ENCODE measurements at places on chromosomes 2 and 18.

DNA sequence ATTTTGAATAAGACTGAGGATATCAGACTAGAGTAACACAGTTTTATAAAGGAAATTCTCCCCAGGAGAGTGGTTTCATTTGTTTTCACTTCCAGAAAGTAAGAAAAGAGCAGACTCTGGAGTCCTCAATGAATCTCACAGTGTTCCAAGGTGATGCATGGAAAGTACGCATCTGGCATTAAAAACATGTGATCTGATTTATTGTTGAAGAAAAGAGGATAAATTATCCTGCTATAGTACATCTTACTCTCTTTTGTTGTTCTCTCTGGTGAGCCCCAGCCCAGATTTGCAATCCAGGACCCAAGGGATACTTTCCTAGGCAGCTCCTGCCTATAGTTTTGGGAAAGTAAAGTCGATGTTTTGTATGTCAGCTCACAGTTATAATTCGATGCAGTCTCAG lies 285.9 kb downstream of the CTNNA2 start:
- DNase-seq = no peak

- DNase-seq = no peak
Observed at GRCh38 chr2:4246364-4247131, 543.2 kb downstream of the DCDC2C start.

DNA sequence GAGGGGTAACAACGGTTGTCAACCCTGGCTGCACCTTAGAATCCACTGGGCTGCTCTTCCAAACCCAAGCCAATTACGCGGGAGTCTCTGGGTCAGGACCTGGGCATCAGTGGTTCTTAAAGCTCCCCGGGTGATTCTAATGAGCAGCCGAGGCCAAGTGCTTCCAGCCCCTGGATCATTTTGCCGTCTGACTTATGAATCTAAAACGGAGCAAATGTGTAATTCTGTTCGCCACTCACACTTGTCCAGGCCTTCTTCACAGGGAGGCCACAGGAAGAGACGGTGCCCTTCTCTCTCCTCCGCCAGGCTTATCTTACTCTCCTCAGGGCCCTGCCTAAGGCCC lies 78.5 kb downstream of the MCFD2 start:
- no peak for DNase-seq

GRCh38 chr2:203341741-203342310 lies 13.6 kb downstream of the ABI2 start:
- no peak for DNase-seq

DNA sequence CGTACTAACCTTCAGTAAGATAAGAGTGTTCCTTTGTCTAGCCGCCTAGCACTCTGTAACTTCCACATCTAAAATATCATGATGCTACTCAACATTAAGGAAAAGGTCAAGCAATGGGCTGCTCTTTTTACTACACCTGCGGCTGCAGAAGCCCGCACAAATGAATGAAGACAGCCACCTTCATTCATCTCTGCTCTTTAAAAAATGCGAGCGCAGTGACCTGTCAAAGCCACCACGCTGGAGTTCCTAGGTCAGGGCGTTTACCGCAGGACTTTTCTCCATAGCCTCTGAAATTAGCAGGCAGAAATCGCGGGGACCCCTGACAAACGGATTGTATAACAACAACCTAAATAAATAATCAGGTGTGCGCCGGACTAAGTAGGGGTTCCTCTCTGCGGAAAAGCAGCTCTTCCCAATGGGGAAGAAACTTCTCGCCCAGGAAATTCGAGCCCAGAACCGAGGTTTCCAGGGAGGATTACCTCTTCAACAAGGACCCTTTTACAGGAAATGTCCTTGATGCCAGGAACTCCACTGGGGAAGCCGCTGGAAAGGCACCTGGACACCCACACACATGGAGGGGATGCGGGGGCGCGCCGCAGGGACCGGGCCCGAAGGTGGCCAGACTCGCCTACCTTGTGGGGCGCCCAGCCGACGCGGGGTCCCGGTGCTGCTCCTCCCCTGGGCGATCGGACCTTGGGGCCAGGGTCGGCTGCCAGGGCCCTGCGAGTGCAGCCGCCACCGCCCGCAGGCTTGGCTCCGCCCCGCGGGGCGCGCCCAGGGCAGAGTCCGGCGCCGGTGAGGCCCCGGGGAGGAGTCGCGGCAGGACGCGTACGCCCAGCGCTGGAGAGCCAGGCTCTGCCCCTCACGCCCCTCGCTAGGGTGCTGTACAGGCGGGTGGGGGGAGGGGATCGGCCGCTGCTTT lies at the start of gene CCDC68:
Gene CCDC68 (minus strand): TSS at position 758 of the 922 bp plus-strand sequence. CDS start 16,670 bp downstream, outside the sequence.
- DNase-seq = no peak

DNA sequence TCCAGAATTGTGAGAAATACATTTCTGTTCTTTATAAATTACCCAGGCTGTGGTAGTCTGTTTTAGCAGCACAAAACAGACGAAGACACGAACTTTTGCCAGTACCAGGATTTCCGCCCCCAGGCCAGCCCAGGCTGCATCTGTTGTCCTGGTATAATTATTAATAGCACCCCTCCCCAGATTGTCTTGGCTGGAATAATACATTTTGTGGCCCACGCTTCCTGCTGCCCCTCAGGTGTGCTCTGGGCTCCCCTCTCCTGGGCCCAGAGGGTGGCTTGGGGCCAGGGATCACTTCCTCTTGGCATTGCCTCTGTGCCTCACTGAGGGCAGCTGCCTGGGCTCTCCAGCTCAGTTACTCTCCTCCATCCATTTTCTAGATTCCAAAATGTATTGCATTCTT lies 102.1 kb upstream of the HS6ST1 start:
- peak; percentile 40 for DNase-seq

DNA sequence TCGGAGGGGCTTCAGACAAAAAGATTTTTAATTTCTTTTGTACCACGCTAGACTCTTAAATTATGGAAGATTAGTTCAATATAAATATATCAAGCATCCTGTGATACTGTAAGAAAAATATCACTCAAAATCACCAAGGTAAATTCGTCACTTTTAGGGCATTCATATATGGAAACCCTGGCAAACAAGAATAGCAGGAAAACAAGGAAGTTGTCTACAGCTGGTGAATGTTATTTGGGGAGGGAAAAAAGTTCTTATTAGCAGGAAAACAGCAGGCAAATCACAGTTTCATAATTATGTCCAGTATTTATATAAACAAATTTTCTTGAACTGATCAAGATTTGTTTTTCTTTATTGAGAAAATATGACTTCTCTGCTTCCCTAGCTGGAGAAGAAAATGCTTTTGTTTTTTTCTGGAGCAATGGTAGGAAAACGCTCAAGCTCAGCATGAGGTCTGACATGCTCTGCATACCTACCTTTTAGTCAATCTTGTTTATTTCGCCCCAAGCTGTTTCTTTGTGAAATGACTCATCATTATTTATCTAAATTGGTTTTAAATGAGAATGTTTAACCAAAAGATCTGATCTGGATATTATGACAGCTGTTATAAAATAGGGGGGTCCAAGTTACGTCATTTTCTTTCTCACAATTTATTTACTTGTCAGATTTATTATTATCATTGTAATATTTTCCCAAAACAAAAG lies 14.7 kb downstream of the LINC00305 start:
- DNase-seq = no peak

- DNase-seq = peak; percentile 71
Observed at GRCh38 chr2:130798472-130799218, 38.1 kb upstream of the ARHGEF4 start.

GRCh38 chr2:110116033-110116710 lies 550 bp upstream of the MALL start:
- DNase-seq = no peak

- DNase-seq = no peak
Observed at GRCh38 chr2:231494669-231495068, 30.4 kb upstream of the NCL start.

GRCh38 chr18:44343570-44343969 lies 337.1 kb upstream of the SETBP1 start:
- DNase-seq = no peak

GRCh38 chr2:103435010-103435409 lies 673.2 kb downstream of the TMEM182 start:
- no peak for DNase-seq

DNA sequence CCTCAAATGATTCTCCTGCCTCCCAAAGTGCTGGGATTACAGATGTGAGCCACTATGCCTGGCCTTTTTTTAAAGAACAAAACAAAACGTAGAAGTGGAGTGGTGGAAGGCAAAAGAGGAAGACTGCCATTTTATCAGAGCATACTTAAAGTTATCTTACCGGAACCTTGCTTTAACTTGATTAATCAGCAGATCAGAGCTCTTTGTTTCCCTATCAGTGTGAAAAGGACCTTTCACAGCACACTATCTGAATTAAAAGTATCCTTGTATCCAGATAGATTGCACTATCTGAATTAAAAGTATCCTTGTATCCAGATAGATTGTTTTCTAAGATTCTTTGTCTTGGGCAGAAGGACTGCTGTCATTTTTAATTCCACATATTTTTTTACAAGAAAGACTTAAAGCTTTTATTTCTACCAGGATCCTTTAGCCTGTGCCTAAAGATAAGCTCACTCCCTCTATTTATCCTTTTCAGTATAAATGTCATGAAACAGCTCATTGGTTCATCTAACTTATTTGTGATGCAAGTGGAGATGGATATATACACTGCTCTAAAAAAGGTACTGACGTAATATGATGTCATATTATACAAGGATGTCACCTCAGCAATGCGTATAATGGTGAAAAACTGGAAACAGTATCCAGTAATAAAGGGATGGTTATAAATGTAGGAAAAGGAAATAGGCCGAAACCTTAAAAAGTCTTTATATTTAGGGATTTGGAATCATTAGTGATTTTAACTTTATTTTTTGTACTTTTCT lies 17.8 kb downstream of the GMCL1 start:
- DNase-seq = no peak

GRCh38 chr2:7167801-7168411 lies 250.7 kb downstream of the RNF144A start:
- no peak for DNase-seq

- DNase-seq = no peak
Observed at GRCh38 chr2:45812011-45812500, 160.6 kb downstream of the PRKCE start.

- no peak for DNase-seq
Observed at GRCh38 chr2:45191976-45192375, 182.7 kb upstream of the SIX2 start.

DNA sequence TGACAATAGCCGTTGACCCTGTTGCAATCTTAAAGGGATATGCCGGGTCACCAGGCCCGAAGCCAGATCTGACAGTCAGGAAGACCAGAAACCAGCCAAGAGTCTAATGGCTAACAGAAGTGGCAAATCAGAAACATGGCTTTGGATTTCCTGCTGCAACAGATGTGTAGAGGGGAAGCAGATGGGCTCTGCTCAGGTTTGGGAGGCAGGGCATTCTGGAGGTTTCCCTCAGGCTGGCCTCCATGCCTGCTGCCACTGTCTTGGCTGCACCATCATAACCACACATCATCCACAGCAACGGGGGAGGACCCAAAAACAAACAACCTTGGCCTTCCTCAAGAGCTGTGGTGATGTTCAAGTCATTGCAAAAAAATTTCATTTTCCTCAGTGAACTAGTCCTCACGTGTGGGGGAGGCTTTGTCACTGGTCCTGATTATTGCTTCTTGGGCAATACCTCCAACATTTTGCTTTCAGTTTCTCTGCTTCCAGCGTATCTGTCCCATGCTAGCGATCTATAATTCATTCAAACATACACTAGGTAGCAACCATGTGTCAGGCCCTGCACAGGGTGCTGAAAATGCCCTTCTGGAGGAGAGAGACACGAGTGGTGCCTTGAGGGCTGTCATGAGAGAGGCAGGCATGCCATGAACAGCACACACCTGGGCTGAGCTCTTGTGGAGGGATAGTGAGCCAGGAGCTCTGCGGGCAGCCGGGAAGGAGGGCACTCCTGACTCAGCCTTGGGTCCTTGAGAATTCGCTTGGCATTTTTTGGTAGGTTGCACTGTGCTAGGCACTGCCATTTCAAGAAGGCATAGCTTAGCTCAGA lies 48.2 kb upstream of the LGALSL start:
- DNase-seq = no peak

GRCh38 chr2:65749545-65749944 lies 317.1 kb upstream of the SPRED2 start:
- DNase-seq = no peak

- no peak for DNase-seq
Observed at GRCh38 chr18:6255116-6255705, 159.5 kb downstream of the L3MBTL4 start.

DNA sequence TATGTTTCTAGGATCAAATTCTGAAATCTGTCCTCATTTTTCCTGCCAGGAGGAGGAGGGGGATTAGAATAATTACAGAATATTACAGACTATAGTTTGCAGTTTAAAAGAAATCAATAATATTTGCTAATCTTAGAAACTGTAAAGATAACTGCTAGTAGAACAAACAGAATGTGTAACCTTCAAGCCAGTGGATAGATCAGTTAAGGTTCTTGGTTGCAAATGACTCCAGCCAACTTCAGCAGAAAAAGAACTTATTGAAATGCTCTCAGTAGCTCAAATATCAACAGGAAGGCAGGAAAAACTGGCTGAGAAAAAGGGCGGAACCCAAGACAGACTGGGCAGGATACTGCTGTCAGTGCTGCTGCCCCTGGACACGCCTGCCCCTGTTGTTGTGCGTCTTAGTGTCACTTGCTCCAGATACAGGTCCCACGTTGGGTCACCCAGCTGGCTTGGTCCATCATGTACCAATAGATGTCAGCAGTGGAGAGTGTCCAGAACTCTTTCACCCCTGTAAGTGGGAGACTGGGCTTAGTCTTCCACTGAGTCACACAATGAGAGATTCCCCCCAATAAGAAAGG lies 10.2 kb downstream of the NMUR1 start:
- DNase-seq = no peak

- peak; percentile 69 for DNase-seq
Observed at GRCh38 chr18:48827291-48828193, 123.2 kb downstream of the SMAD7 start.

DNA sequence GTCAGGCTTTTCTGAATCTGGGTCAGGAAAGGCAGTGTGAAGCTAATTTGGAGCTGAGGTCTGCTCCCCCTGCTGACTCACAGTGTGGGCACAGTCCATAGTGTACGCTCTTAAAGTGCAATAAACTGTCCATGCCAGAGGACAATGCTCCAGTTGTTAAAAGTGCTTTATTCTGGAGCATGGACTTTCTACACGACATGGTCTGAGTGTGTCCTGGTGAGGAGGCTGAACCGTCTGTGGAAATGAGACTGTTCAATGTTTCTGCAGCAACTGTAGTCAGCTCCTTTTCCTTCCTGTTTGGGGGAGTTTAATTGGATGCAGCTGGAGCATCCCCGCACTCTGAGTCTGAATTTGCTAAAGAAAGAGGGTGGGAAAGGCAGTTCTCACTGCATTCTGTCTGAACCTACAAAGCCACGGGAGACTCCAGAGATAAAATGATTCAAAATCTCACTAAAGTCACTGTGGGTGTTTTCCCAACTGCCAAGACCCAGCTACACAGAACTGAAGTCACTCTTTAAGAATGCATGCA lies 110.2 kb upstream of the TRIB2 start:
- no peak for DNase-seq

All from type B pancreatic cell (in vitro differentiated cells).